GM23248 (cell line): ENCODE measurements at places on chromosomes 1 and 21.

DNA sequence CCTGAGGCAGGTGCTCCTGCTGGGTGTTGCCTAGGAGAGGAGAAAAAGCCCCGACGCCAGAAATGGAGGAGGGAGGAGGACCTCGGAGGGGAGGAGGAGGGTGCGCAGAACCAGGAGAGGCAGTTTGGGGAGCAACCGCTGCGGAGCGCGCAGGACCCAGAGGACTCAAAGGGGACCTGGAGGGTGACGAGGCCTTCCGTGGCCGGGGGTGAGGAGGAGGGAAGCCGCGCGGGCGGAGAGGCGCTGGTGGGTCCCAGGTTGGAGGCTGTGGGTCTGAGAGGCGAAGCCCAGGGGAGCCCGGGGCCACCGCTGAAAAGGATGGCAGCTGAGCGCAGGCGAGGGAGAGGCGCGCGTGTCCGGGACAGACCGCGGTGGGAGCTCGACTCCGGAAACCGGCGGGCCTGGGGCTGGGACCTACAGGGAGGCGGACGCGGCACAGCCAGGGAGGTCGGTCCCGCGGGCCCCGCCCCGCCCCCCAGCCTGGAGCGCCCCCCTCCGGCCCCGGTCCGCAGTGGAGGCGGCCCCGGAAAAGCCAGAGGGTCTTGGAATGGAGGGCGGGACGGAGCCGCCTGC, 15.1 kb downstream of the RNF223 start:
- DNase-seq = peak; percentile 41

- peak; percentile 30 for DNase-seq
Observed at GRCh38 chr21:31629972-31630711, 29.4 kb upstream of the SOD1 start.

- DNase-seq = no peak
Observed at GRCh38 chr1:223219318-223219635, 76.2 kb upstream of the TLR5 start.

GRCh38 chr1:184289825-184290550, 96.8 kb upstream of the C1orf21 start:
- DNase-seq = no peak

- peak; percentile 64 for DNase-seq
Observed at GRCh38 chr1:50704126-50704525, 255.9 kb downstream of the FAF1 start.

GRCh38 chr1:111436726-111437125, 9.2 kb upstream of the OVGP1 start:
- DNase-seq = peak; percentile 41

DNA sequence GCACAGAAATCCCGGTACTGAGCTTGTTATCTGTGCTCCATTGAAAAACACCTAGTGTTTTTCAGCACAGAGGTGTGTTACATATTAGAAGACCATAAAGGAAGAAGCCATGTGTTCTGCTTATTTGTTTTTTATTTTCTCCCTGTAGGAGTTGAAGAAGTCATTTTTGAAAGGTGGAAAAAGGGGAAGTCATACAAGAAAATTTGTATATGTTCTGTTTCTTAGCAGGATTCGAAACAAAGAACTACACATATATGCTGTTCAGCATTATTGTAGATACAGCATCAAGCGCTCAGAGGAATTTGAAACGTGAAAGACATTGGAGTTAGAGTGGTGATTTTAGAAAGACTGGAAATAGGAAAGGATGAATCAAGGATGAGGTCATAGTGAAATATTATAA, 345.3 kb upstream of the ADGRL2 start:
- no peak for DNase-seq

GRCh38 chr1:208174731-208175507, 69.3 kb downstream of the PLXNA2 start:
- peak; percentile 76 for DNase-seq

DNA sequence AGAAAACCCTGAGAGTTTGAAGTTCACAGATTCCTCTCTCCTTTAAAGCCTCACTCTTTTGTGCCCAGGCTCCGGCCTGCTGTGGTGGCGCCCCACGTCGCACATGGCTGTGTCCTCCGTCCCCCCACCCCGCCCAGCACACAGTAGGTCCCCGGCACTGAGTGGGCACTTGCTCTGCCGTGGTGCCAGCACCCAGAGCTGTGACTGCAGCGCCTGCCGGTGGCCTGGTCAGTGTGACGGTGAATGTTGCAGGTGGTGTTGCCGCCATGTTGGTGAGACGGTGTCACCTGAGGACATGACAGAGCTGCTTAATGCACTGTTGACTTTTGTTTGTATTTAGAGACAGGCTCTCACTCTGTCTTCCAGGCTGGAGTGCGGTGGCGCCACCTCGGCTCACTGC, 3.4 kb downstream of the ATAD3C start:
- no peak for DNase-seq

DNA sequence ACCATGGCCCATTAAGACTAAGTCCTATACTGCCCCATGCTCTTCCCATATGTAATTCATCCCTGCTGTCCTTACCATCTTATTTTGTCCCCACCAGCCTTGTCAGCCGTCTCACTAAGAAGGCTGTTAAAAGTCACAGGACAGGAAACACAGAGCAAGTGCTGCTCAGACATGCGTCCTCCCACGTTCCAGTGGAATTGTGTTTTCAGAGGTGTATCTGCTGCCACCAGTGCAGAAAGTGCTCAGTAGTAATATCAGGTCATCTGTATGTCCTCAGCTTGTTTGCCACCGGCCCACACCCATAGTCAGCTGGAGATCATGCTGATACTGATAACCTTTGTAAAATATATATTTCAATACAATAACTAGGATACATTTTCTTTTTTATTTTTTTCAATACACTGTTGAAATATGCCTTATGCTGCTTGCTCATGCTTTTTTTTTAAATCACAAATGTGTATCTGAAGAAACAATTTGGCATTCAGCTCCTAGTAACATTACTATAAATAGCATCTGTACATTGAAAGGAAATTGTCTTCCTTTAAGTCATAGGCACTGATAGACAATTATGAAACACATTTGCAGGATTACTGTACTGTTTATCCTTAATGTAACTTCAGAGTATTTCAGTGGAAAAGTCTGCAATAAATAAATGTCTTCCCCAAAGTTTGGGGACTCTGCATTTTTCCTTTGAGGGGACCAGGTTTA, 156.9 kb downstream of the EDEM3 start:
- DNase-seq = peak; percentile 44

DNA sequence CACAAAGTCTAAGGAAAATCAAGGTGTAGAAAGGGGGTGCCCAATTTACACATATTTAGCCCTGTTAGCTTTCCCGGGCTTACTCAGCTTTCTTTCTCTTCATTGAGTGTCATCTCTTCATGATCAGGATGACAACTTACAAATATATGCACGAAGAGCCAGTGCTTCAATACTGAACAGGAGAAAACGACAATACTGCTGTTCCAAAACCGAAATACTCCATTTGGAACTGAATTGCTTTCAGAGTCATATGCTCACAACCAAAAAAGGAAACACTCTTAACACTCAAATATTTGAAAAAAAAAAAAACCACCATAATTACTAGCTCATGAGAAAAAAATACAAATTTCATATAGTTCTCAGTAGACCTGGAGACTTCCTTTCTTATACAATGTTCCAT, 272.1 kb upstream of the DUSP10 start:
- DNase-seq = no peak

DNA sequence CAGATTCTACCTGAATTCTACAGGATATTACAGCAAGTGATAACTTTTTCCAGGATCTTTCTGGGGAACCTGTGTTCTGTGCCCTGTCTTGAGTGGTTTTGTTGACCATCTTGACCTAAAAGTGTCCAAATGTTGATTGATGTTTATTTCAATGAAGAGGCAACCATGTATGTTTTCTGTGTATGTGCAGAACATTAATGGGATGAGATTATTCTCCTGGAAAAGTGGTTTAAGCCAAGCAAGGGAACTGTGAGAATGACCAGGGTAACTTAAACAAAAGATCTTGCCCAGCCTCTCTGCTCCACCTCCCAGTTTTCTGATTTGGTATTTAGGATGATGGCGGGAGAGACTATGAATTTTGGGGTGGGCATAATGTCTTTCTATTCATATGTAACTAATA, 1.0 kb upstream of the SAMD13 start:
- DNase-seq = no peak

DNA sequence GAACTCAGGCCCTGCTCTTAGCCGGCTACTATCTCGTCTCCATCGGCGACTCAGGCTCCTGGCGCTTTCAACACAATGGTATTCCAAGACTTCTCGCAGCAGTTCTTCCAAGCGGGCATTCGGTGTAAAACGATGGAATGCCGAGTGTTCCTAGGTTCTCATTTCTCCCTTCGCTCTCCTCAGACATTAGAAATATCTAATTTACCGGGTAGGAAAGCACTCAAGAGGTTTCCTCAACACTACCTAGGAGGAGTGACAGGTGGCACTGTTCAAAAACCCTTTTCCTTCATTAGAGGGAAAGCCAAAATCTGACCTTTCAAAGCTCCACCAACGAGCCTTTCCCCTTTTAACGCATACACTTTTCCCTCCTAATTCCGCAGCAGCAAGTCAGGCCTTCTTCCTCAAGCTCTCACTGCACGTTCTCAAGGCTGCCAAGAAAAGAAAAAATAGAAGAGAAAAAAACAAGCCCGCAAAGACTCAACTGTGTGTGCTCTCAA, 601 bp downstream of the UBE2G2 start:
- DNase-seq = peak; percentile 61

GRCh38 chr21:43778469-43779335, 2.6 kb upstream of the CSTB start:
- no peak for DNase-seq

DNA sequence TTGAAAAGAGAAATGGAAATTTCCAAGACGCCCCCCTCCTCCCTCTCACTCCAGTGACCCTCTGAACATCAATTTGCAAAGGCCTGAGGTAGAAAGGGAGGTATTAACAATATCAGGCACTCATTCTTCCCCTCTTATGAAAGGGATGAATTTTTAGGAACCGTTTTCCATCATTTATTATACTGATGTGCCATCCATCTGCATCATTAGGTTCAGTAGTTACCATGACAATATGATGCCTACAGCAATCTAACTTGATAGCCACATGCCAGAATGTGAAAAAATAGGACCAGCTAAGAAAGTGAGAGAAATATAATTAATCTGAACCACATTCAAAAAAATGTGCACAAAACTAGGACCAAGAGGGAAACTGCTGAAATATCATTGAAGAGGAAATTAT, 40.9 kb downstream of the SEC16B start:
- DNase-seq = no peak

DNA sequence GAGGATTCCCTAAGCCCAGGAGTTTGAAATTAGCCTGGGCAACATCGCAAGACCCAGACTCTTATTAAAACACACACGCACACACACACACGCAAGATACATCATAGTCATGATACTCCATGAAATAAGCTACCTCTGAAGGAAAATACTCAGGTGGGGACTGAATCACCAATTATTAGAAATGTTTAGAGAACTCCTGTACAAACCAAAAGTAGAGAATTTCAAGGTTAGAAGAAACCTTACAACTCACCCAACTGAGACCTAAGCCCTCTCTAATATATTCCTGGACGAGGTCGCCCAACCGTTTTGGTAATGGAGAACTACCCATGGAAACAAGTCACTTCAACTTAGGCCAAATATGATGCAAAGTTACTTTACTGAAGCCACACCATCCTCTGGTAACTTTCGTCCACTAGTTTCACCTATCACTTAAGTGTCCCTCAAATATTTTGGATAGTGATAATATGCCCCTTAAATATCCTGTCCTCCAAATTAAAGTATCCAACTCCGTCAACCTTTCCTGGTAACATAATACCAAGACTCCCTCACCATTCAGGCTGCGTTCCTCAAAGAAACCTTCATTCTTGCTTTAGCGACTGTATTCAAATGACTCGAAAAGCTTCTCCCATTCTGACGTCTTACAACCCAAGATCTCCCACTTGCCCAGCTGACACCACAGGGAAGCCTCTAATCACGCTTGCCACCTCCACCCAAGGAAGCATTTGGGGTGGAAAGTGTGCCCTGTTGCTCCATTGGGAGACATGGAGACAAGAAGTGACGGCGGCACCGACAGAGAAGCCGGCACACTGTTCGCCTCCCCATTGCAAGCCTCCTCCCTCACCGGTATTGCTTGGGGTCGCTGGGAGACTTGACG, 856 bp downstream of the NRDC start:
- DNase-seq = peak; percentile 73

DNA sequence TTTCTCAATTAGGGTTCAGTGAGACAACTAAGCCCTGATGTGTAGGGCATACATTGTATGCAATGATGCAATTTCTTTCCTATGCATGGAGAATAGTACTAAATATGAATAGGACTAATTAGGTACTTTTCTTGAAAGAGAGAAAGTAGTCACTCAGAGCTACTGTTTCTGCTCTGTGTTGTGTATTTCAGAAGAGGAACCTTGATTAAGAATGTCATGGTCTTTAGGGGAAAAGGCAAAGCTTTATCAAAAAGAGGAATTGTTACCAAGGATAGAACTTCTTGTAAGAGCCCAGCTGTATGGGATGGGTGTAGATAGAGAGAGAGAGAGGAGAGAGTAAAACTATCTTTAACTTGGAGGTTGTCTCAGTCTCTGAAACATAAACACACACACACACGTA, 49.1 kb downstream of the HLX start:
- DNase-seq = no peak

GRCh38 chr1:204962742-204963632, 80.0 kb upstream of the CNTN2 start:
- DNase-seq = no peak

DNA sequence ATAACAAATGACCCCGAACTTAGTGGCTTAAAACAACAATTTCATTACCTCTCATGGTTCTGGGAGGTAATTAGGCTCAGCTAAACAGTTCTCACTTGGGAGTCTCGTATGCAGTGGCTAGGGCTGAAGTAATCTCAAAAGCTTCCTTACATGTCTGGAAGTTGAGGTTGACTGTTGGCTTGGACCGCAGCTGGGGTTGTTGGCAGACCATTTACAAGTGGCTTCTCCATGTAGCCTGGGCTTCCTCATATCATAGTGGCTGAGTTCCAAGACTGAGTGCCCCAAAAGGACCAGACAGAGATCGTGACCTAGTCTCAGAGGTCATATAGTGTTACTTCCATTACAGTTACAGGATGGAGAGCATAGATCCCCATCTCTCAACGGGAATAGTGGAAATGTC, 2.4 kb upstream of the POGZ start:
- DNase-seq = no peak

DNA sequence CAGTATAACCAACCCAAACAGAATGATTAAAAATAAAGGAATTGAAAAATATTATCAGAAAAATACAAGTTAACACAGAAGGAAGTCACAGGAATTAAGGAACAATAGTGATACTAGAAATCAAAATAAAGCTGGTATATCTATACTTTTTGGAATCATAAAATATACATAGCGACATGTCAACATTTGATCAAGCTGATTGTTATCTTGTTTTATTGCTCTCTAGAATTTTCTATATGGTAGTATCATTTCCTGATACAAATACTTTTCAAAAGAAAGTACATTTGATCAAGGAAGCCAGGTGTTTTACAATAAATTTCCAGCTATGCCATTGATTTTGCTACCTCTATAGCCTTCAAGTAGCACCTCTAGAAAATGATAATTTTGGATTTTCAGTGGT, 489.5 kb upstream of the PKN2 start:
- no peak for DNase-seq

DNA sequence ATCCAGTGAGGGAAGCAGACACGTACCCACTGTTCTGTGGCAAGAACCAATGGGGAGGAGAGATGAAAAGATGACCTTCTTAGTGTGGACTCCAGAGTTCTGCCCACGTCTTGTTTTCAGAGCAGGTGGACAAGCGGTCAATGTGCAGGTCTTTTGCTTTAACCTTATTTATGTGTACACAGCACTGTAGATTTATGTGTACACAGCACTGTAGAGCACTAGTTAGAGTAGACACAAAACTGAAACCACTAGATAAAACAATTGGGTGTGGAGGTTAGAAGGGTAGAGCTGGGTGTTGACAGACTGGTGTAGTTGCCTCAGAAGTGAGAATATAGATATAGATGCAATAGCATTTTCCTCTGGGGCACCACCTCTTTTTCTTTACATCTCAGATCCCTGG, 150.0 kb downstream of the MAGI3 start:
- no peak for DNase-seq
